SK-N-DZ (cell line): ENCODE measurements at places on chromosomes 6 and 20.

DNA sequence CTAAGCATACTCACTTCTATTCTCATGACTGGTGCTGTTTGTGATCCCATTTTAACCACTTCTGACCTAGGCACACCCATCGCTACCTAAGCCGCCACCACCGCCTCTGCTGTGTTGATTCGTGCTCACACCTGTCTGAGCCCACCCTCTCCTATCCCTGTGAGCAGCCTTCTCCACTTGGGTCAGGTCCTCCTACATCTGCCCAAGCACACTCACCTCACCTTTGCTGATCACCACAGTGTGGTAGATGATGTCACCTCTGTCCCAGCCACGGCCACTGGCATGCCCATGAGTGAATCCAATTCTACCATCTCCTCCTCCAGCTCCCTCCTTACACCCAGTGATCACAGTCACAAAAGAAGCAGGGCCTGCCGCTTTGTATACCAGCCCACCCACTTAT lies 20.8 kb downstream of the MUC22 start:
- no peak for DNase-seq

GRCh38 chr6:37308069-37308815 lies 45.5 kb upstream of the RNF8 start:
- no peak for DNase-seq

GRCh38 chr20:24461848-24462247 lies 7.6 kb upstream of the SYNDIG1 start:
- no peak for DNase-seq

DNA sequence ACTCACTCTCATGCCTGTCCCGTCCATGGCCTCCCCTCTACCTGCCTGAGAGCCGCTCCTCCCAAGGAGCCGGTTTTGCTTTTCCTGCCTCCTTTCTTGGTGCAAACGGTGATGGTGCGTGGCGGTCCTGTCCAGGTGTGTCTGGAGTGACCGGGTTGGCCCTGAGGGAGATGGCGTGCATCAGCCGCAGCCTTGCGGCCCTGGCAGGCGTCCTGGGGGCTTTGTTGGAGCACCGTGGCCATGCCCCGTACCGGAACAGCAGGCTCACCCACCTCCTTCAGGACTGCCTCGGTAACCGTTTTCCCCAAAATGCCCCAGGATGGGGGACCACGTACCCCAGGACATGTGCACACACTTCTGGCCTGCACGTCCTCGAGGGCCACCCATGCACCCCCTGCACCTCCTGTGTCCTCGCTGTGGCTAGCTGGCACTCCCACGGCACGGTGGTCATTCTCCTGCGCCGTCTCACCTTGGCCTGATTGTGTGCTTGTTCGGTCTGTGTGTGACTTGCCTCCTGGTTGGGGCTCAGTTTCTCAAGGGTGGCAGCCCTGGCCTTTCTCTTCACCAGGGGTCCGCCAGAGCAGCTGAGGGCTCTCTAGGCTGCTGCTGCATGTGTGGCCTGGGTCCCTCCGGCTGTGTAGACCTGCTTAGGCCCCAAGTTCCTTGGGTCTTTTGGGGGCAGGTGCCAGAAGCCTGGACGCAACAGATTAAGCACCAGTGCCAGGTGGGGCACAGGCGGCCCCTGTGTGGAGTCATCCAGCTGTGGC lies 36.4 kb downstream of the FRMD1 start:
- DNase-seq = no peak

- DNase-seq = no peak
Observed at GRCh38 chr6:22473991-22474682, 95.2 kb upstream of the HDGFL1 start.

- no peak for DNase-seq
Observed at GRCh38 chr6:134374491-134375219, 56.7 kb upstream of the SGK1 start.

DNA sequence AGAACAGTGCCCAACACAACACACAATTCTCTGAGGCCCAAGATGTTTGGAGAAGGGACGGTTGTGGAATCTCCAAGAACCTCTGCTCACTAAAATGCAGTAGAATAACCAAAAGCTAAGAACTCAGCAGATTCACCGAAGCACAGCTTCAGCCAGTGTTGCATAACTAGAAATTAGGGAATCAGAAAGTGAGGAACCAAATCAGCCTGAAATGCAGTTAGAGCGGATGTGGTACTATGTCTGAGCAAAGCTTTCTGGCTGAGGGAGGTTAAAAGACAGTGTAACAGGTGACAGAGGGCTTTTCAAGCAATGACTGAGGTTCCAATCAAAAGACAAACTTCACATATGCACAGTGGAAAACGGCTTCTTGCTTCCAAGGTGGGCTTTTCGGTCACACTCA lies 197.9 kb upstream of the KCNK16 start:
- no peak for DNase-seq

DNA sequence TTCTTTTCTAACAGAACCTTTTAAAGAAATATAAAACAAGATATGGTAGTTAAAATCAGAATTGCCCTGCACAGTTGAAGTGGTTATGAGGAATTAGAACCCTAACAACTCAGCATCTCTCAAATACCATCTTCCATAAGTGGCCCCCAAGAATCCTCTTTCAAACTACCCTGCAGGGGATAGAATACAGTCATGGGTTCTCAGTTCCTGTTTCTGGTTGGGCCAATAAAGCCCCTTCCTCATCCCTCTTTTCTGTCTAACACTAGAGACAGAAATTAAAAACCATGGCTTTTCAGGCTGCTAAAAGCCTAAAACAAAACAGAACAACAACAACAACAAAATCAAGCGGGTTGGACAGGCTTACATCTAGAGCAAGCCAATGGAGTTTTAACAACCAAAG lies 6.7 kb upstream of the LCA5 start:
- DNase-seq = no peak

DNA sequence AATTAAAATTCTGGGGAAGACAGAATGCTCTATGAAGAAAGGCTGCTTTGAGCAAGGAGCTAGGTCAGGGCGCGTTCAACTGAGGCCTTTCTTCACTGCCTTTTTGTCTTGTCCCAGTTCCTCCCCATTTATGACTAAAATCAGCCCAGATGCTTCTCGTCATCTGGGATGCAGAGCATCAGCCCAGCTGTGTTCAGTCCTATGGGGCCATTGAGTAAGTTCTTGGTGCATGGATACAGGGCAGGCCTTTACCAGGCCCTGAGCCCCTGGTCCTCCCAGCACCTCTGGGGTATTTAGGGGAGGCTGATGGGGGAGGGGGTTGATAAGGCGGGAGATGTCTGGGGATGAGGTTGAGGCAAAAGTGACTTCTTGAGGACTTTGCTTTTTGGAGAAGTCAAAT lies 55.7 kb downstream of the PTPN1 start:
- no peak for DNase-seq

GRCh38 chr20:21967481-21967880 lies 262.0 kb downstream of the PAX1 start:
- DNase-seq = no peak

DNA sequence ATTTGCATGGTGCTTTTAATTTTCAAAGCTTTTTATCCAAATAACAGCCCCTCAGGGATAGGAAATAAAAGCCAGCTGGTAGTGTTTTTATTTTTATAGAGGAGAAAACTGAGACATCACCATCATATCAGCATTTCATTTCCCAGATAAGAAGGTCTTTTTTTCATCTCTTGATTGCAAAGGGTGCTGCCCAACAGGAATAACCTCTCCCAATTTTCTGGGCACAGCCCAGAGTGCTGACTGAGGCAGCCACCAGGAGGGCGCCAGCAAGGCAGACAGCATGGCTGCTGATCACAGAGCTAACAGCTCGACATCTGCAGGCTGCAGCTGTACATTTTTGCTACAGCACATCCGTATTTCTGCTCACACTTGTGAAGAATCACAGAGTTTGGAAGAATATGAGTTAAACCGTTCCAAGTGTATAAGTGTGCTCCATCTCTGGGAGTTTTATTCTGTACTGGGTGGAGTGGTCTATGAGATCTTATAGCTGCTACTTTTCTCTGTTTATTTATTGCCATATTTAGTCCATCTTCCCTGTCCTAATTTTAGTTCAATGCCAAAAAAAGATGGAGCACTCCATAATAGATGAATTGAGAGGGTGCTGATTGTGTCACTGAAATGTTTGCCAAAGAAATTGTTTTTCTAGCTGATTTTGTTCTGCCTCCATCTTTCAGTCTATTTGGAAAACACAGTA lies 85.5 kb upstream of the C20orf144 start:
- DNase-seq = no peak

- DNase-seq = no peak
Observed at GRCh38 chr6:36113703-36114102, 16.6 kb upstream of the MAPK13 start.

- no peak for DNase-seq
Observed at GRCh38 chr20:39518654-39519053, 556.5 kb downstream of the DHX35 start.

DNA sequence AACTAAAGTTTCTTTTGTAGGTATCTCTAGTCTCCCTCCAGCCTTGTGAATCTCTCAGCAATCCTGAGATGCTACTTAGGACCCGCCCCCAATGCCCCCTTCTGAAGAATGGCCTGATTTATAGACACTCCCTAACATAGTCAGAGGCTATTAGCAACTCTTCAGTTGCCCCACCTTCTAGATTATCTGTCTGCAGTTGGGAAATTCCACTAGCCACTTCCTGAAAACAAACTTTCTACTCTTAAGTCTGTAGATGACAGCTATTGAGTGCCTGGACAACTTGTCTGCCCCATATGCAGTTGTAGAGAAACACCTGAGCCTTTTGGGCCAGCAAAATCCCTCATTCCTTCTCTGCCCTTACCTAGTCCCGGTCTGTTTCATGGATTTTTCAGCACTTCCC lies 188.2 kb upstream of the PREP start:
- no peak for DNase-seq

DNA sequence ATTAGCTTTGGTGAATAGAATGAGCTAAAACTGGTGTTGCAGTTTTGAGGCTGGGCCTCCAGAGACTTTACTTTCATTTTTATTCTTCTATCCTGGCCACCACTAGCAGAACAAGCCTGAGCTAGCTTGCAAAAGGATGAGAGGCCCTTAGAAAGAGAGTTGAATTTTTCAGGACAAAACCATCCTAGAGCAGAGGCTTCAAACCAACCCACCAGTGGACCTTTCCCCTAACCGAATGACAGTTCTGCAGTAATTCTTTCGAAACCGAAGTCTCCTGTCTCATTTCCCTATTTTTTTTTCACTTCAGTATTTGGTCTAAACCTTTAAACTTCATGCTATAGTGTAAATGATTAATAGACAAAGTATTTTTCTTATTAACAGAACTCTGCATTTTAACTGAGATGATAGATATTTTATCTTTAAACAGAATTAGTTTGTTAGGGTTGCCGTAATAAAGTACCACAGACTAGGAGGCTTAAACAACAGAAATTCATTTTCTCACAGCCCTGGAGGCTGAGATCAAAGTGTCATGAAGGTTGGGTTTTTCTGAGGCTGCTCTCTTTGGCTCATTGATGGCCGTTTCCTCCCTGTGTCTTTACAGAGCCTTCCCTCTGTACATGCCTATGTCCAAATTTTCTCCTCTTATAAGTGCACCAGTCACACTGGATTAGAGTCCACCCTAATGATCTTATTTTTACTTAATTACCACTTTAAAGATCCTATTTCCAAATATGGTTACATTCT lies 80.6 kb upstream of the PAK5 start:
- no peak for DNase-seq

GRCh38 chr6:135568379-135568778 lies 70.8 kb upstream of the AHI1 start:
- DNase-seq = no peak

DNA sequence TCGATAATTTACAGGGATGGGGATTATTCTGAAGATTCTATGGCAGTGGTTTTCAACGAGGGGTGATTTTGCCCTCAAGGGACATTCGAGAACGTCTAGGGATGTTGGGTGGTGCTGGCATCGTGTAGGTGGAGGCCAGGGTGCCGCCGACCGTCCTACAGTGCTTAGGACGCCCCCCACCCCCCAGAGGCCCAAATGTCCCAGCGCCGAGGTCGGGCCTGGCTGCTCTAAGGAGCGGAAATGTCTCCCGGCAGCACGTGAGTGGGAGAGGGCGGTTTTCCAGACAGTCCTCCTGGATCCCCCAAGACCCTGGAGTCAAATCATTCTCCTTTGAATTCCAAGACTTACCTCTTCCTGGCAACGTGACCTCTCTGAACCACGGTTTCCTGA lies 101.9 kb downstream of the CDH4 start:
- DNase-seq = no peak

DNA sequence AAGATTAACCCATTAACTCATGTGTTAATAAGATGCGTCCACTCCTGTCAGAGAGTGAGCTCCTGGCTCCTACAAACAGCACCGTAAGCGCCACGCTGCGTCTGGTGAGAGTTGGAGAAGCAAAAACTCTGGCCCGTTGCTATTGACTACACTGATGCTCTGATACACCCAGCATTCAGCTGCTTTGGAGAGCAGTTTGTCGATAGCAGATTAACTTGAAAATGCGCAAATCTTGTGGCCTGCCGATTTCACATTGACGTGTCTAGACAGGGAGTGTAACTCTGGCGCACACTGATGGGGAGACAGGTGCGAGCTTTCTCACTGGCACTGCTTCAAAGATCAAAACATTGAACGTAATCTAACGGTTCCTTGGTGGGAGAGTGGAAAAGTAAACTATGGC lies 151.7 kb upstream of the RPS6KA2 start:
- no peak for DNase-seq

DNA sequence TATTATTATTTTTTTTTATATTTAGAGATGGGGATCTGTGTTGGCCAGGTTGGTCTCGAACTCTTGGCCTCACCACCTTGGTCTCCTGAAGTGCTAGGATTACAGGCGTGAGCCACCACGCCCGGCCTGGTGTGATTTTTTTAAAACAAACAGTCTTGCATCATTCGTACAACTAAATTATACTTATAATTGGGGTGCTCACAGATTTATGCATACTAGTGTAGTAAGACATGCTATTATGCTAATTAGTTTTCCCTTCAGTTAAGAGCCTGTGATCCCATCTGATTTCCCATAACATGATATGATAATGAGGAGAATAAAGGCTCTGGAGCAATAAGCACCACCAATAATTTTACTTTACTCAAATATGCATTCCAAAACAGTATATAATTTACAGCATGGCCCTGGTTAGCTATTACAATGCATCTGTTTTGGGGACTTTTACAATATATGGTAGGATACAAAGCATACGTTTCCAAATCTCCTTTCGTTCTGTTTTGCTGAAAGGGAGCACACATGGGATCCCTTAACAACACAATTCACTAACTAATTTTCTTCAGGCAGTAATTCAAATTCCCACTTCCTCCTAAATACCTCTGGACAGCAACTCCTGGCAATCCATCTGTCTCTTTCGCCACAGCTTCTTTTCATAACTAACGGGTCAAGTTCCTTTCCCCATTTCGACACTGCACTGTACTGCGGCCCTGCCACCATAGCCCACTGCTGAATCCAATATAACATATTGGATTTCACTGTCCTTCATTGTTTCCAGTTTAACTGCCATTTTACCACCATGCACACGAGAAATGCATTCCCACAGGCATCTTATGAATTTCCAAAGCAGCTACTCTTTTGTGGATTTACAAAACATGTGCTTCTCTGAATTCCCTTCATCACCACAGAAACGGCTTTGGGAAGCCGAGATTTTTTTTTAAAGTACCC lies 1.7 kb downstream of the NUDT3 start:
- peak; percentile 49 for DNase-seq

- DNase-seq = no peak
Observed at GRCh38 chr6:77040568-77041195, 422.6 kb downstream of the HTR1B start.

- peak; percentile 15 for DNase-seq
Observed at GRCh38 chr20:9053108-9053507, 15.8 kb upstream of the PLCB4 start.

GRCh38 chr6:80543598-80544222 lies 437.2 kb downstream of the BCKDHB start:
- no peak for DNase-seq

GRCh38 chr20:31573555-31574321 lies 31.4 kb upstream of the ID1 start:
- DNase-seq = no peak

- no peak for DNase-seq
Observed at GRCh38 chr20:11275740-11276139, 601.9 kb upstream of the JAG1 start.
